ENCODE measurements at places on chromosomes 3 and 15.

GRCh38 chr3:179880868-179881267 lies 155.9 kb downstream of the PEX5L start:
- DNase-seq: peak; percentile 34

- DNase-seq: no peak
These were observed 23.2 kb upstream of the LAMP3 start for GRCh38 chr3:183185696-183186095.

DNA sequence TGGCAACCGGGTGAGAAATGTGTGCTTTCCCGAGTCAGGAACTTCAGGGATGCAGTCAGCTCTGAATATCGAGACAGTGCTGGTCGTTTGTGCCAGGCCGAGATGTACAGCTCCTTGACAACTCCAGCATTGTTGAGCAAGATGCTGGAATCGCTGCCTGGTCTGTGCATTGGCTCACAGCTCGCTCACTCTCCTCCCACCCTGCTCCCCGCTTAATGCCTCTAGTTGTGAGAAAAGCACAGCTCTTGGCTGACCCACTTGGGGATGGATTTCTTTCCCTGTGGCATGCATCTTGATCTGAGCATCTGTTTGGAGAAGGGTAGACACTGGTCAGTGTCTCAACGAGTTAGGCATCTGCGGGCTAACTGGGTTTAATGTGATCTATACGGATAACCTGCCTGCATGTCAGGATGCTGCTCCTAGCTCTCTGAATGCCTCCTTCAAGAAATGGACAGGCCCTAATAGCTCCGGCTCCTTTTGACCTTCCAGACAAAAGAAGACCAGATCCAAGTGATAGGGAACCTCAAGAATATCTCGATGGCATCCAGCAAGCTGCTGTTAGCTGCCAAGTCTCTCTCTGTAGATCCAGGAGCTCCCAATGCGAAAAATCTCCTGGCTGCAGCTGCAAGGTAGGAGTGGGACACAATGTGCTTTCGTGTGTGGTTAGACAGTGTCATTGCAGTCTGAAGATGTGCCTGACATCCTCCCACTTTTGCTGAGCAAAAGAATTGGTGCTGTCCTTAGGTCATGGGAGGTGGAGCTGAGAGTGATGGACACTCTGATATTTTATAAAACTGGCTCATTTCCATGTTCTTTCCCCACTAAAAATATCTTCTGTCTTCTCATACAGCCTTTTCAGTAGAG lies 302.2 kb upstream of the TPM1 start:
- DNase-seq: peak; percentile 22

DNA sequence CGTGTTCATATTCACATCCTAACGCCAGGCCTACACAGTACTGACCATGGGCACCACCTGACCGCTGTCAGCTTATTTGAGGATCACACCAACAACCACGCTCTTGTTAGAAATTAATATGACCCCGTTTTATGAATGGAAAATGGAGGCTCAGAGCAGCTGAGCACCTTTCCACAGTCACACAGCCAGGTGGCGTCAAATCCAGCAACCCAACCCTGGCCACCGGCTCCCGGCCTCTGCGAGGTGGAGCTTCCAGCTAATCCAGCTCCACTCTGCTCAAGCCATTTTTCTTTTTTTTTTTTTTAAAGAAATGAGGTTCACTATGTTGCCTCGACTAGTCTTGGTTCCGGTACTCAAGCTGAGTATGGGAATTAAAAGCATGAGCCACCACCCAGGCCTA lies 41.3 kb downstream of the RPN1 start:
- no peak for DNase-seq

- DNase-seq: no peak
These were observed 129.4 kb downstream of the LRIG1 start for GRCh38 chr3:66371432-66371831.

DNA sequence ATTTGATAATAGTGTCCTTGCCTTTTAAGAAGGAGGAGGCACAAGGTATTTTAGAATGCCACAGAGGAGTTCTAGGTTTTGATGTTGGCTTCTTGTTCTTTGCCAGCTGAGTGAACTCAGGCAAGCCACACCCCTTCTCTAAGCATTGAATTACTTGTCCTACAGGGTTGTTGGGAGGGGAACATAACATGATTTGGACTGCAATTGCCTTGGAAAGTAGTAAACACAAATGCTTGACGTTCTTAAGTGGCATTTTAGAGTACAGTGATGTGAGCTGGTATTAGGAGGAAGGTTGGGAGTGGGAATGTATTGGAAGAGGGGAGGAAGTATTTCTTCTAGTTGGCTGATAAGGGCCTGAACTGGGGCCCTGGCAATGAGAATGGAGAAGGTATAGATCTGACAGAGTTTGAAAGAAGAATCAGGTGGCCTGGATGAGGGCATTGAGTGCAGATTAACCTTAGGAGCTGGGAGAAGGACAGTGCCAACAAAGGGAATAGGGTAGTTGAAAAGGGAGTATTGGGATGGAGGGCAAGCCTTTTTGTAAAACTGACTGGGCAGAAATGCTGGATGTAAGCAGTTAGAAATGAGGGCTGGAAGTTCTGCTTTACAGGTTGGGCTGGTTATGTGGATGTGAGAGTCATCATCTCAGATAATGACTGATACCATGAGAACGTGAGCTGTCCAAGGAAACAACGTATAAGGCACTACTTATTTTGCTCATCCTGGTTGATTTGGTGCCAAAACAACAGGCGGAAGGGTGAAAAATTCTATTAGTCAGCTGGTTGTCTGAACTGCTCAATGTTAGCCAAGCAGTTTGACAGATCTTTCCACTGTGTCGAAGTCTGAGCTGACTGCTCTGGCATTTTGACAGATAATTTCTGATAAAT lies 16.7 kb downstream of the KAT2B start:
- DNase-seq: no peak

DNA sequence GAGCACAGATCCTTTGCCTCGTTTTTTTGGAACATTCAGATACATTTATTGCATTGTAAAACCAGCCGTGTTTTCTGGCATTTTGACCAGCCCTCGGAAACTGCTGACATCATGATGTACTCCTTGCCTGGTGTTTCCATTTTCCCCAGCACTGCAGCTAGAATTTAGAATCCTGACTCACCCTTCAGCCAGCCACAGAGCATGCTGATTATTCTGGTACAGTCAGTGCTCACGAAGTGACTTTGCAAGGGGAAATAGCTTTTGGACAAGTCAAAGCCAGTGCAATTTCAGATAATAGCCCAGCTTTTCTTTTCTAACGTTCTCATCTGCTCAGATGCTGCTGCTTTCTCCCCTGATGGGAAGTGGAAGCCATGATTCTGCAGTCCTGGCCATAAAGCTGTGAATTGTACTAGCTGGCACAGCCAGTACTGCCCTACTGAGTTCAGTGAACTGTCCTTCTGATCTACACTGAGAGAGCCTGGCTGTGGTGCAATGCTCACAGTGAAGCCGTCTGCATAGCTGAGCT lies 12.1 kb upstream of the CNBP start:
- DNase-seq: no peak

GRCh38 chr3:38477839-38478450 lies 18.2 kb upstream of the EXOG start:
- DNase-seq: no peak

GRCh38 chr3:149507491-149508324 lies 33.2 kb downstream of the TM4SF4 start:
- DNase-seq: no peak

DNA sequence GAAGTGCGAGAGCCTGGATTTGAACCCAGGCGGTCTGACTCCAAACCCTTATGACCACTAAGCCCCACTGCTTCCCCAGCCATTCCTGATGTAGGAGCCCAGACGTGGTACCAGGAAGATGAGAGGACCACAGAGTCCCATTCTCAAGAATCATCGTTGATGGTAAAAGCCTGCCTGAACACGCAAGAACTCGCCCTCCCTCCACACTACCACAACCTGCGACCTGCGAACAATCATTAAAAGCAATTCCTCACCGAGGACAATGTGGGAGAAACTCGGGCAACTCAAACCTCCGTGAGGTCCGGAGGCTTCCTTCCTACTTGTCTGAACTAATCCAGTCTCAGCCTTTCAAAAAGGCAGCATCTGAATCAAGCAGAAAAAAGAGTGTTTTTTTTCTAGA lies 10.3 kb downstream of the MAGI1 start:
- DNase-seq: no peak

- DNase-seq: no peak
These were observed 27.7 kb upstream of the CPEB1 start for GRCh38 chr15:82674873-82675272.

DNA sequence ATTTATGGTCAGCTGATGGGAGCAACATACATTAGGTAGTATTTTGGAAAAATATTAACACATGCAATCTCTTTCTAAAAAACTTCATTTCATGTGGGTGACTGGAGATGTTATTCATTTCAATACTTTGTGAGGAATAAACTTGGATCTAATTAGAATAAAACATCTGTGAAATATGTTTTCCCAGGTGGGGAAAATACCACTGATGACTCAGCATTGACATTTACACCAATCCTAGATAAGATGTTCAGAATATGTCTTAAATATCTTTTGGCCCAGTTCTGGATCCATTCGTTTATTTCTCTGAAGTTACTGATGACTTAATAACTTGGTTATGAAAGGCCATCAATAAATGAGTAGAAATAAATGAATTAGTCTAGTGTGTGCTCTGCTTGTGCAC lies 247.6 kb downstream of the CHST2 start:
- DNase-seq: no peak

- DNase-seq: peak; percentile 93
These were observed 159.9 kb upstream of the PFN2 start for GRCh38 chr3:150130404-150131100.

- no peak for DNase-seq
These were observed at the start of gene BHLHE40 for GRCh38 chr3:4979428-4980228. Gene BHLHE40, plus strand, starts transcription at chr3:4979437. Its CDS starts 282 bp downstream, at chr3:4979719.

DNA sequence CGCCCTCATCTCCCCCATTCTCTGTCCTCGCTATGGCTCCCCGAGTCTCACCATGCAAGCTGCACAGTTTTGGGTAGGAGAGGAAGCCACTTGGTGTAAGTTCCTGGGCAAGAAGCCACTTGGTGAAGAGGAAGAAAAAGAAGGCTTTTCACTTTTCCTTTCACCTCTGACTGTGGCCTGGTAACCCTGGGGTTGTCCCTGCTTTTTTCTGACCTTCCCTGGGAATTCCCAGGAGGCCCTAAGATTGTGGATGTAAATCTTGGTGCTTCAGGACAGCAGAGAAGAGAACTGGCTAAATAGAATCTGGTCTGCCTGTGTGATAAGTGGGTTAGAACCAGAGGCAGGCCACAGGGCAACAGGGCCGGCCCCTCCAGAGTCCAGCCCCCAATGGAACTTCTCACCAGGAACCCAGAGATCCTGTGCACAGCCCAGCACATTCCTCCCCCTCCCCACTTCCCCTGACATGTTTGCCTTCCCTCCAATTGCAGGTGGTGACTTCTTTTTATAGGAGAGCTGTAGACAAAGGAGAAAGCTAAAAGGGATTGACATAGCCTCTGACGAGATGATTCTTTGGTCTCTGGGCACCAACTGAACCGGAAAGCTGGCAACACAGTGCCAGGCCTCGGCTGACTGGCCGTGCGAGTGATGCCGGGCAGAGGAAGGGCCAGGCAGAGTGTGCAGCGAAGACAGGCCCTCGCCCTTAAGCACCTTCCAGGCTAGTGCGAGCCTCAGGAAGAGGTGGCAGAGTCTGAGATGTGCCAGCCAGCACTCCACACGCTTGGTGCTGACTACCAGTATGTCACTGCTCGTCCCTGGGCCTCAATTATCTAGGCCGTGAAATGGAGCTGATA lies 19.4 kb upstream of the SKOR1 start:
- no peak for DNase-seq

DNA sequence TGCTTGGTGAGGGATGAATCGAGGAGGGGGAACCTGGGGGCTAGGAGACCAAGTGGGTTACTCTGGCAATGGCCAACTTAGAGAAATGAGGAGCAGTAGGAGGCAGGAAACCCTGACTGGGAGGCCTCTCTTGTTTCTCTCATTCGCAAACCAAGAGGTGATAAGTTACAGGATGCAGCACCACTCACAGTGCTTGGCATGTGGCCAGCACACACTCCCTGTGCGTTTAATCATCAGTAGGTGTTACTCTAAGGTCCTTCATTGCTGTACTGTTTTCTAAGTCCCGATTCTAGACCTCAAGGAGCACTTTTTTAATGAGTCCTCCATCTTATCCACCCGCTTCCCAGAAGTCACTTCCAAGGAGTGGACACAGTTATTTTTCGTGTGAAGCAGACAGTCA lies 314.1 kb upstream of the TRIM42 start:
- no peak for DNase-seq

Measured in mesendoderm (in vitro differentiated cells).